ENCODE measurements at places on chromosomes 5 and 9.
A peak's percentile ranks its signal among the peaks of the same experiment; 100 is the strongest.

DNA sequence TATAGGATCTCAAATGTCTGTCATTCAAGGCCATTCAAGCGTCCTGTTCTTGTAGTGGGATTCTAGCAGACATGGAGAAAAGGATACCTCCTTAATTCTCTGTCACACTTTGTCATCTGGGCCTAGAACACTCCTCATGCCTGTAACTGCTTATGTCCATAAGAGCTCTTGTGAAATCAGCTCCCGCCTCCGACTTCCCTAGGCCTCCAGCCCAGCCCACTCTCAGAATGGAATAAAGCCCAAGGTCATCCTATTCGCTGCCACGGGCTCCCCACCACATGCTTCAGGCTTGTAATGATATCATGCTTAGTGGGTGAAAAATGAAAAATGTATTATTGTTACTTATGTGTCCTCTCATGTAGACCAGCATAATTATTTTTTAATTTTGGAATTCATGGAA lies 632.5 kb downstream of the ISL1 start:
- DNase-seq = no peak

DNA sequence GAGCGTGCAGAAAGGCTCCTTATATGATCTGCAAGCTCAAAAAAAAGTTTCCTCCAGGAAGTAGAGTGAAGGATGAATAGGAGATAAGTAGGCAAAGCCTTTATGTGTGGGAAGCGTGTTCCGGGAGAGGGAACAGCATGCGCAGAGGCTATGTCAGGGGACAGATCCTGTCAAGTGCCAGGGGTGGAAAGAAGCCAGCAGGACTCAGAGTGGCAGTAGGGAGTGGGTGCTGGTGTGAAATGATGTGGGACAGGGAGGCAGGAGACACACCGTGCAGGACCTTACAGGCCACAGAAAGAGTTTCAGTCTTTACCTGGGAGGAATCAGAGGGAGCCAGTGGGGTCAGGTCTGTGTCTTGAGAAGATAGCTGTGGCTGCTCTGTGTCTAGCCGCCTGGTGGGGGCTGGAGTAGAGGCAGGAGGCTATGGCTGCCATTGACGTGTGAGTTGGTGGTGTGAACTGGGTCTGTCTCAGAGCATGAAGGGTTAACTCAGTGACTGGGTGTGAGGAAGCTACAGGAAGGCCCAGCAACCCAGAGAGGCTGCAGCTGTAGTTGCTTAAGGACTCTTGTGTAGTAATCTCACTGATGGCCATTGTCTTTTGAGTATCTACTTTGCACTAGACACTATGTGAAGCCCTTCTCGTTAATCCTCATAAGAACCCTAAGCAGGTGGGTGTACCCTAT lies 71.3 kb downstream of the PPARGC1B start:
- DNase-seq = no peak

- DNase-seq = no peak
Observed at GRCh38 chr9:71858812-71859211, 52.2 kb downstream of the ABHD17B start.

DNA sequence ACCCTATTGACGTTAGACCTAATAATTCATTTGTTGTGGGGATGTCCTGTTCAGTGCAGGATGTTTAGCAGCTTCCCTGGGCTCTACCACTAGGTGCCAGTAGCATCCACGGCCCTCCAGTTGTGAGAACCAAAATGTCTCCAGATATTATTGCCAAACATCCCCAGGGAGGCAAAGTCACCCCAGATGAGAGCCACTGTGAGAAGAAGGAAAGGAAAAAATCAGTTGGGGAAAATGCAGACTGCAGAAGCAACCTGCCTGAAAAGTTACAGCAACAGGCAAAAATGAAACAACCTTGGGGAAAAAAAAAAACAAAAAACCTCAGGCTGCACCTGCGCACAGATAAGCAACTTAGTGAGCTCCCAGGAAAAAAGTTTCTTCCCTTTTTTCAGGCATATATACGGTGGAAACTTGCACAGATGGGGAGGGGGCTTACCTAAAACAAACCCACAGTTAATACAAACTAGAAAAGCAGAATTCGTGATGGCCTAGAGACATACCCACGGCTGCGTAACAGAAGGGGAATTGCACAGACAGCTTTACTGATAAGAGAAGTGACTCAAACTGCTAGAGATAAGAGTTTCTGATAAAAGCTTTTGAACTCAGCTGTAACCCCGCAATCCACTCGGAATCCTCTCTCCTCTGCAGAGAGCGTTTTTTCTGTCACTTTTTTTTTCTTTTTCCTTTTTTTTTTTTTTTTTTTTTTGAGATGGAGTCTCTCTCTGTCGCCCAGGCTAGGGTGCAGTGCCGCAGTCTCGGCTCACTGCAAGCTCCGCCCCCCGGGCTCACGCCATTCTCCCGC lies 29.8 kb upstream of the FBP1 start:
- DNase-seq = peak; percentile 42

DNA sequence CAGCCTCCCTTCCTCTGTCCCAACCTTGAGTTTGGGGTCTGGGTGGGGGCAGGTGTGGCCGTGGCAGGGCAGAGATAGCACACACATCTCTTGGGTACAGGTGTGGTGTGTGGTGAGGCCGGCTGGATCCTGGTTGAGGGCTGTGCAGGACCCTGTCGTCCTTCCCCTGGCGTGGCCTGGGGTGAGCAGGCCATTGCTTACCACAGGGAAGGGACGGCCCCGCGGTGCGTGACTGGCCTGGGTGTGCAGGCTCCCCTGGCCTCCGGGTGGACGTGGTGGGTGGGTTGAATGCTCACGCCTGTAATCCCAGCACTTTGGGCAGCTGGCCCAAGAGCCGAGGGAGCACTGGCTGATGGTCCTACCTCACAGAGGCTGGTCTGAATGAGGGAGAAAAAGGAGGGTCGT lies 1.2 kb downstream of the ARRDC1 start:
- DNase-seq = no peak

- no peak for DNase-seq
Observed at GRCh38 chr5:39083968-39084367, 9.8 kb upstream of the RICTOR start.

DNA sequence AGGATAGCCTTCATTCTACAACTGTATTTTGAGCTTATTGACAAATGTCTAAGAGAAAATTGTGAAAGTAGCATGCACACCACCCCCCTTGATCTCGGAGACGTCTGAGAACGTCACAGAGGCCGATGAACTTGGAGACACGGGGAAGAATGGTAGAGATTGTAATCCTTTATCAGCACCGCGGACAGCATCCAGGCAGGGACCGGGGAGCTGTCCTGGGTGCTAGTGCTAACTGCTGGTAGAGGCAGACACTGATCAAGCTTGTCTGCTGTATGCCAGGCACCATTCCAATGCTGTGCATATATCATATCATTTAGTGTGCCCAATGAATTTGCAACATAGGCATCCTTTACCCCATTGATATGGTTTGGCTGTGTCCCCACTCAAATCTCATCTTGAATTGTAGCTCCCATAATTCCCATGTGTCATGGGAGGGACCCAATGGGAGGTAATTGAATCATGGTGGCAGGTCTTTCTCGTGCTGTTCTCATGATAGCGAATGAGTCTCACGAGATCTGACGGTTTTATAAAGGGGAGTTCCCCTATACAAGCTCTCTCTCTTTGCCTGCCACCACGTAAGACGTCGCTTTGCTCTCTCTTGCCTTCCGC lies 98.8 kb downstream of the LHX2 start:
- no peak for DNase-seq

- no peak for DNase-seq
Observed at GRCh38 chr5:388266-389196, 54.4 kb upstream of the EXOC3 start.

DNA sequence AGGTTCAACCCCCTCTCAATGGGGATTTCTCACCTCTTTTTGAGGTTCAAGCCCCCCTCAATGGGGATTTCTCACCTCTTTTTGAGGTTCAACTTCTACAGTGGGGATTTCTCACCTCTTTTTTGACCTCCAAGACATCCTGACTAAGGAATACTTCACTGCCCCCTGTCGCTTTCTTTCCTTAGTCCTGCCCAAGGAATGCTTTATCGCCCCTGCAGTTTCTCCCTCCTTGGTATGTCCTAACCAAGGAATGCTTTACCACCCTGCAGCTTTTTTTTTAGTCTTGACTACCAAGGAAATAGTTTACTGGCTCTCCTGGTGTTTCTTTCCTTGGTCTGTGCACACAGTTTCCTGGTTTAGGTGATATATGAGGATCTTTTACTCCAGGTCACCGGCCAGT lies 9.6 kb upstream of the IRGM start:
- no peak for DNase-seq

- no peak for DNase-seq
Observed at GRCh38 chr5:45796959-45797553, 100.9 kb upstream of the HCN1 start.

- no peak for DNase-seq
Observed at GRCh38 chr9:20903212-20903611, 128.2 kb downstream of the HACD4 start.

GRCh38 chr5:105033637-105034400 lies 1471.2 kb upstream of the NUDT12 start:
- DNase-seq = no peak

DNA sequence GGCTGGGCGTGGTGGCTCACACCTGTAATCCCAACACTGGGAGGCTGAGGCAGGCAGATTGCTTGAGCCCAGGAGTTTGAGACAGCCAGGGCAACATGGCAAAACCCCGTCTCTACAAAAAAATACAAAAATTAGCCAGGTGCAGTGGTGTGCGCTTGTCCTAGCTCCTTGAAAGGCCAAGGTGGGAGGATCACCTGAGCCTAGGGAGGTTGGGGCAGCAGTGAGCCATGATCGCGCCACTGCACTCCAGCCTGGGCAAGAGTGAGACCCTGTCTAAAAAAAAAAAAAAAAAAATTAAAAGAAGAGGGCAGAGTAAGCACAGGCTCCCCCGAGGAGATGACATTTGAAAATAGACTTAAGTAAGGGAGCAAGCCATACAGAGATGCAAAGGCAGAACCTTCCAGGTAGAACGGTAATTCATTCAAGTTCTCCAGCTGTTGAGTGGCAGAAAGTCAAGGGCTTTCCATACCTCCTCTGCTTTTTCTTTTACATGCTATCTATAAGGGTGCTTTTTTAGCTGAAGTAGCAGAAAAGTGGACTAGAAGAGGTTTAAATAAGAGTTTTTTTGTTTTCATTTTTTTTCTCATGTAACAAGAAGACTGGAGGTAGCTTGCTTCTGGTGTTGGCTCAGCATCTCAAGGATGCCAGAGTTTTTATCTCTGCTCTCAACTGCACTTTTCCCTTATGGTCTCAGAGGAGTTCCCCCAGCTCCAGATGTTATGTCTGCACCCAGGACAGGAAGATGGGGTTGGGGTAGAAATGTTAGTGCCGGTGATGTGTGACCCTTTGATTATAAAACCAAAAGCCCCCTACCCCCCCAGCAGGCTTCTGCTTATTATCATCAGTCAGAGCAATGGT lies 40.8 kb downstream of the ERGIC1 start:
- no peak for DNase-seq

DNA sequence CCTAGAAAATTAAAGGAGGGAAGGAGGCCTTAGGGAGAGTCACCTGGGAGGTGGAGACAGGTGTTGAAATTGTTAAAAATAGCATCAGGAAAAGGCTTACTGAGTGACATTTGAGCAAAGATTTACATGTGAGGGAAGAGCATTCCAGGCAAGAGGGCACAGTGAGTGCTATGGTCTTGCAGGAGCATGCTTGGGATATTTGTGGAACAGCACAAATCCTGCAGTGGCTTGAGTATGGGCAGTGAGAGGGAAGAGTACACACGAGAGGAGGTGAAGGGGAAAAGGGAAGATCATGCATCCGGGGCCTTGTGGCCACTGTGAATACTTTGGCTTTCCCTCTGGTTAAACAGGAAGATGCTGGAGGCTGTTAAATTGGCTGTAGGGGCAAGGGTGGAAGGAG lies 36.6 kb downstream of the ACER2 start:
- DNase-seq = no peak

DNA sequence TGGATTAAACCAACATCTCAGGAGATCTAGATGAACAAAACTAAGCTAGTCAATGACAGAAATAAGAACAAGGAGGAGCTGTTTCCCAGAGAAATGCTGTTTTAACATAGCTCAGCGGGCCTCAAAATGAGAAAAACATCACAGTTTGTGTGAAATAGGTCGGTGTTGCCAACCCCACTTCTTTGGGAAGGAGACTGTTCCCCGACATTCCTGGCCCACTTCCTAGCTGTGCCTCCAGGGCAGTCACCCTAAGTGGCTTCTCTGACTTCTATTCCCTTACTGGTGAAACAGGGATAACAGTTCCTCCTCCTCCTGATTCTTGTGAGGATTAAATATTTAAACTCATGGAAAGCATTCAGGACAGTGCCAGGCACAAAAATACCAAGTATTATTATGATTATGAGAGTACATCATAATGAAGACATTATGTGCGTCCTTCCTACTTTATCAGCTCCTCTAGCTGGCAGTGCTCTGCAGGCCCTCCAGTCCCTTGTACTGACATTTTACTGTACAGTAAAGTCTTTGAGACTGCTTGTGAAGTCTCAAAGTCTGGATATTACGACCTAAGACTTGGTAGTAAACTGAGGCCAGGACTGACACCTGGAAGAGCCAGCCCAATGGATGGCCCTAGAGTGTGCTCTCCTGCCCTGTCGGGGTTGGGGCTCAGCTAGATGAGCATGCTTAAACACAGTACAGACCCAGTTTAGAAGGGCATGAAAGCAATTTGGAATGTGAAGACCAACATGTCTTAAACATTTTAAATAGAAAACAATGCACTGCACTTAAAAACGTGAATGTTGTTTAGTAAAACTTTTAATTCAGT lies 7.3 kb downstream of the ISCA1 start:
- no peak for DNase-seq

- no peak for DNase-seq
Observed at GRCh38 chr5:68443091-68443490, 227.5 kb downstream of the PIK3R1 start.

GRCh38 chr9:18335825-18336224 lies 138.1 kb upstream of the ADAMTSL1 start:
- DNase-seq = no peak

- DNase-seq = no peak
Observed at GRCh38 chr5:96893342-96893741, 17.0 kb downstream of the ERAP2 start.

GRCh38 chr9:73906671-73907070 lies 590.5 kb upstream of the RORB start:
- no peak for DNase-seq

GRCh38 chr5:174172152-174172551 lies 126.6 kb downstream of the NSG2 start:
- DNase-seq = no peak

DNA sequence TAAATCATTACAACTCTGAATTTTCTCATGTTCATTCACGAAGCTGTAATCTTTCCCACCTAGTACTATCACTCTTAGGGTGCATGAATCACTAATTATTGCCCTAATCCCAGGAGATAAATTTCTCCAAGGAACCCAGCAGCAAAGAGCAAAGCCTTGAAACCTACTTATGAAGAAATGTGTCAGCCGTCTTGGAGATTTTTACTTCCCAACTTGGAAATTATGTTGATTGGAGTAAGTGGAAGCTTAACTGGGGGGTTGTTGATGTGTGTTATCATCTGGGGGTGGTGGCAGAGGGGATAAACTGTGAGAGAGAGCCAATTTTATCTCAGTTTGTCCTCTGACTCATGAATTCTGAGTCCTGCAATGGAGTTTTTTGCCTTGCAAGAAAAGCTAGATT lies 440.5 kb upstream of the WWC1 start:
- DNase-seq = no peak

Measured in stimulated activated CD4-positive, alpha-beta T cell treated with anti-CD3 and anti-CD28 coated beads, TNF-alpha, amount 100 ng/mL, for 24 hours (primary cell).